Epithelial cell of alveolus of lung (primary cell): ENCODE measurements at places on chromosomes 6 and 20. TPM values are rescaled to one million over a fixed set of nuclear protein-coding genes. Genes with fewer than 3 reads are reported as not detected.

The SLC12A5 gene
- 0.08 TPM in 1 of 2 replicates, not detected in the other for total RNA-seq

The ZSWIM3 gene
- total RNA-seq, result 4.1 and 4.2 TPM in 2 replicates

The EMILIN3 gene
- total RNA-seq, result under 0.01 and 0.24 TPM in 2 replicates

The DEFB110 gene
- not detected in 2 replicates for total RNA-seq

The EFCAB8 gene
- total RNA-seq, result under 0.01 TPM in 1 of 2 replicates, not detected in the other

The EBF4 gene
- total RNA-seq, result 3.7 and 7.3 TPM in 2 replicates

The SLC22A23 gene
- 3.7 and 6.5 TPM in 2 replicates for total RNA-seq

The PCK1 gene
- 0.48 TPM in 1 of 2 replicates, not detected in the other for total RNA-seq
